ENCODE measurements at places on chromosomes 1 and 21. TPM values are rescaled to one million over a fixed set of nuclear protein-coding genes. Genes with fewer than 3 reads are reported as not detected.

- DNase-seq, result no peak
- H3K4me3 ChIP-seq, result no peak overlapping the region
- no peak overlapping the region for H3K27ac ChIP-seq
- no peaks in the 10 kb centered on the region for H3K27me3 ChIP-seq
Observed at GRCh38 chr1:192442736-192443135, 125.9 kb downstream of the RGS21 start.

- no peaks in the 10 kb centered on the region for H3K36me3 ChIP-seq
- H3K4me3 ChIP-seq, result peak overlapping the region; percentile 84
- no peak for DNase-seq
- no peaks in the 10 kb centered on the region for H3K27me3 ChIP-seq
- peaks cover 24% of the 10 kb centered on the region for H3K4me1 ChIP-seq
Observed at GRCh38 chr1:11735531-11735853, 444 bp upstream of the AGTRAP start.

ENTREP3 gene
- total RNA-seq, result 8.0 TPM

- H3K27ac ChIP-seq, result no peak overlapping the region
- no peaks in the 10 kb centered on the region for H3K4me1 ChIP-seq
- no peak overlapping the region for H3K4me3 ChIP-seq
- DNase-seq, result no peak
Observed at GRCh38 chr1:105396001-105396400, 1646.3 kb downstream of the AMY1C start.

Measured in GM23248 (cell line).